Astrocyte of the spinal cord (primary cell): ENCODE measurements at places on chromosomes 4 and X.

DNA sequence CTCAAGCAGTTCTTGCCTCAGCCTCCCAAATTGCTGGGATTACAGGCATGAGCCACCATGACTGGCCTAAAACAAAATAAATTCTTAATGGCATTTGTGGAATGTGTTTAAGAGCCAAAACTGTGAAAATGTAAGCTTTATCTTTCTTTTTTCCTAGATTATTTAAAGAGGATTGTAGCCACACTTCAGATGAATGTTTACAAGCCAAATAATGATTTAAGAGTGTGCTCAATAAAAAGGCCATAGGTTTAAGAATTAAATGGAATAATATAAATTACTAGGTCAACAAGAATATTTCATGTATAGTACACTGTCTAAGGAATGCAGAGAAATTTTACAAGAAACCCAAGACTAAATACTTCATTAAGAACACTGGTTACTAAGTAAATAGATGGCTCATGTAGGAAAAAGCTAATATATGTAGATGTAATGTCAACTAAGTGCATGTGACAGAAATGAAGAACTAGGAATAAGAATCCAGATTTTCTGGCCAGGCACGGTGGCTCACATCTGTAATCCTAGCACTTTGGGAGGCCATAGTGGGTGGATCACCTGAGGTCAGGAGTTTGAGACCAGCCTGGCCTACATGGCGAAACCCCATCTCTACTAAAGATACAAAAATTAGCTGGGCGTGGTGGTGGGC is 21.3 kb upstream of the UGDH start:
- peak; percentile 22 for DNase-seq

GRCh38 chrX:17829566-17829965 is 31.5 kb downstream of the RAI2 start:
- DNase-seq = no peak

DNA sequence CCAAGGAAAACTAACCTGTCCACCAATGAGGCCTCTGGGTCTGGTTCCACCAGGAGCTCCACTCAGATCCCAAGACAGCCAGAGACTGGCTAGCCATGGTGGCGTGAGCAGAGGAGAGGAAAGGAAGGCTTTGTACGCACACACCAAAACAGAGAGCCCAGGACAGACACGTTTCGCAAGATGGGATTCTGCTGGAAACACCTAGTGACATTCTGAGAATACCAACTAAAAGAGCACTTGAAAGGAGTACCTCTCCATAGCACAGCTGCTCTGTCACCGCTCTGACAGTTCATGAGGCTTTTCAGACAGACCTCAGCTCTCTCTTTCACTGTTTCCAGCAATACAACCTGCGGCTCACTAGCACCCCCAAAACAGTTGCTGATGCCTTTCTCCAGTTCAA is 105.0 kb downstream of the SH3KBP1 start:
- DNase-seq = no peak

DNA sequence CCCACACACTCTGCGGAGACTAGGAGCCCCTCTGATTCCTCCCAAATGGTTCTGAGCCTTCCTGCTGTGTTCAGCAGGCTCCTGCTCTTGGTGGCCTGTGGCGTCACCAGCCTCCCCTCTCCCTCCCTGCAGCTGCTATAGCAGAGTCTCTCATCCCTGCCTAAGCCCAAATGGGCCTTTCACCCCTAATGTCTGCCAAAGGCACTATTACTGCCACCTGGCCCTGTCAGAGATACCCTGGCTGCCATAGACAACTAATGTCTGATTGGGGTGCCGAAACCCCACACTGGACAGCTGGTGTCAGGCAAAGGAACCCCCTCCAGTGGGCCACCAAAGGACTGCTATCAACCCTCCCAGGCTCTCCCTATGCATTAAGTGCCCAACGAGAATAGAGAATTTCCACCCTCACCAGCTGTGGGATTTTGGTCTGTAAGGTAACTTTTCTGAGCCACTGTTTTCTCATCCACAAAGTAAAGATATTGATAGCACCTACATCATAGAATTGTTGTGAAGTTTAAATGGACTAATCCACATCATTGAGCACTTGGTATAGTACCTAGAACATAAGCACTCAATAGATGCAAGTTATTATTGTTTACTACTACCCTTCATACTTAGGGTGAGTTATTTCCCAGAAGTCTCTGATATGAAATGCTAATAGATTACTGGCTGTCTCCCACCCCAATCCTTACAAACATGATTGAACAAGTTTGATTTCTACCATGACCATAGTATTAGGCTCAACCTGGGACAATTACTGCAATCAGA is 421.3 kb downstream of the MID1IP1 start:
- DNase-seq = no peak

DNA sequence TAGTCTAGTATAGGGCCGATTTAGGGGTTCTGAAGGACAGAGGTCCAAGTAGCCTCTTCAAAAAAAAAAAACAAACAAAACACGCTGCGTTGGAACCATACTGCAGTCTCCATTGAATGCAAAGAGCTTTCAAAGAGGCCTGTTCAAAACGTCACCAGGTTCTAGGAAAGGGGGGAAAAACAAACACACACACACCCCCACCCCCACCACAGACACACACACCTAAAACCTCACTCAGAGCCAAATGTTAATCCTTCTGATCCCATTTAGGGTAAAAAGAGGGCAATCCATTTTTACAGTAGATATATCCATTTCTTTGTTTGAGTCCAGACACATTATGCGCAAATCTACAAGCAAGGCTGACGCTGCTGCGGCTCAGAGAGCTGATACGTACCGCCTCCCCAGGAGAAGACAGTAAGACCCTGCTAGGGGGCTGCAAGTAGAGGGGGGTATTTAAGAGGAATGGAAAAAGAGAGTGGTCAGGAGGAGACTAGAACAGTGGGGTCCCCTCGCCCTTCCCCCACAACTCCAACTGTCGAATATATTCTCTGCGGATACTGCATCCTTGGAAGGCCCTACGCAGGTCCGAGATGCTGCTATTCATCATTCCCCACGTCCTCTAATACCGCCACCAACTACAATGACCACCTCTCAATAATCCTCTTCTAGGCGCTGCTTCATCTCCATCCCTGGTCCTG is 1.3 kb downstream of the NKRF start:
- no peak for DNase-seq

DNA sequence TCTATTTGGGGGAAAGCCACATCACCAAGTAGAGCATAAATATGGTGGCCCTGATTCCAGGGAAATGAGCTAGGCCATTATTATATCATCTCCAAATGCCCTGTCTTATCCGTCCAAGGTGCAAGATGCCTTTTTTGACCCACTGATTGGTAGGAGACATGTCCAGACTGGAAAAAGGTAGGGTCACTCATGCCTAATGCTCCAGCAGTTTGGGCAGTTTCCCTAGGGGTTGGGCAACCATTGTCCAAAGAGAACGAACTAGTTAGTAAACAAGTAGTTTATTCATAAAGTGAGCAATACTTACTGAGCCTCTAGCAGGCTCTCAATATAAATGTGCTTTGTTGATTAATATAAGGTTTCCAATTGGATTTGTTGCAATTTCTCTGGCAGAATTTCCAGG is 6.2 kb downstream of the FHDC1 start:
- no peak for DNase-seq

- DNase-seq = peak; percentile 50
These were observed 321.9 kb upstream of the GIMD1 start for GRCh38 chr4:106690487-106690886.

GRCh38 chrX:134971926-134972325 is 18.9 kb upstream of the SMIM10 start:
- peak; percentile 11 for DNase-seq

- DNase-seq = no peak
These were observed 127.5 kb upstream of the CBR4 start for GRCh38 chr4:169137558-169137920.

DNA sequence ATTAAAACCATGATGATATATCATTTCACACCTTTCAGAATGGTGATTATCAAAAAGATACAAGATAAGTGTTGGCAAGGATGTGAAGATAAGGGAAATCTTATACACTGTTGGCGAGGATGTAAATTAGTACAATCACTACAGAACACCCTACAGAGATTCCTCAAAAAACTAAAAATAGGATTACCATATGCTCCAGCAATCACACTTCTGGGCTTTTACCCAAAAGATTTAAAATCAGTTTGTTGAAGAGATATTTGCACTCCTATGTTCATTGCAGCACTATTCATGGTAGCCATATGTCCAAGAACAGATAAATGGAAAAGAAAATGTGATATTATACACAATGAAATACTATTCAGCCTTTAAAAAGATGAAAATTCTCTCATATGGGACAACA is 240.4 kb downstream of the GABRG1 start:
- no peak for DNase-seq

GRCh38 chr4:121146530-121146929 is 17.6 kb downstream of the TNIP3 start:
- DNase-seq = peak; percentile 80

DNA sequence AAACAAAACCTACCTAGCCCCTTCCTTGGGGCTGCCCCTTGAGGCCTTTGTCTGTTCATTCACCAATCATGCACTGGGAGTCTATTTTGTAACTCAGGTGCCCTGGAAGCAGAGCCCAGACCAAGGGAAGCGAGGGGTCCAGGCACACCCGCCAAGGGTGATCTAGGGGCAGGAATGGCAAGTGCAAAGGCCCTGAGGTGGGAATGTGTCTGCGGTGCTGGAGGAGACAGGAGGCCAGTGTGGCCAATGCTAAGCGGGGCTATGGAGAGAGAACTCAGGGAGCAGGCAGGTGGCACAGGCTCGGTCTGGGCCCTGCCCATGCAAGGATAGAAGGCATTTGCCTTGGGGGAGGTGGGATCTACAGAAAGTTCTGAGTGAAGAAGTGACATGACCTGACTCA is 3.5 kb upstream of the SH3BP2 start:
- no peak for DNase-seq

DNA sequence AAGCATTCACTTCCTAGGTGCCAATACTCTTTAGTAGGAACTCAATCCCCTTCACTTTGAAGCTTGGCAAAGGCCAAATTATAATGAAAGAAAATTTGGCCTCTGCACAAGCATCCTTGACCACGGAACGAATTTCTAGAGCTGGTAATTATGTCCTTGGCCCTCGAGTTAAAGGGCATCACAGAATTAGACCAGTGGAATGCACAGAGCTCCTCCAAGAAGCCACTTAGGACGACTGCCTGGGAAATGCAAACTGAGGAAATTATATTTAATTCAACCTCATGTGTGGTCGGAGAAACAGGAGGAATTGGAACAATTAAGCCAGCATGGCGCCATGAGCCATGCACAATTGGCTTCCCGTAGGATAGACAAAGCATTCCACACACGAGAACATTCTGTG is 59.3 kb downstream of the NLGN4X start:
- DNase-seq = peak; percentile 9

- DNase-seq = no peak
These were observed 207.3 kb downstream of the MID1IP1 start for GRCh38 chrX:39008549-39008948.

DNA sequence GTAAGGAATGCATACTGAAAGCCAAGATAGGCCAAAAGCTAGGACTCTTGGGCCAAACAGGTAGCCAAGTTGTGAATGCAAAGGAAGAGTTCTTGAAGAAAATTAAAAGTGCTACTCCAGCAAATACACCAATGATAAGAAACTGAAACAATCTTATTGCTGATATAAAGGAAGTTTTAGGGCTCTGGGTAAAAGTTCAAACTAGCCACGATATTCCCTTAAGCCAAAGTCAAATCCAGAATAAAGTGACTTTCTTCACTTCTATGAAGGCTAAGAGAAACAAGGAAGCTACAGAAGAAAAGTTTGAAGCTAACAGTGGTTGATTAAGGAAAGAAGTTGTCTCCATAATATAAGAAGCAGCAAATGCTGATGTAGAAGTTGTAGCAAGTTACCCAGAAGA is 397.6 kb downstream of the PACRGL start:
- no peak for DNase-seq

DNA sequence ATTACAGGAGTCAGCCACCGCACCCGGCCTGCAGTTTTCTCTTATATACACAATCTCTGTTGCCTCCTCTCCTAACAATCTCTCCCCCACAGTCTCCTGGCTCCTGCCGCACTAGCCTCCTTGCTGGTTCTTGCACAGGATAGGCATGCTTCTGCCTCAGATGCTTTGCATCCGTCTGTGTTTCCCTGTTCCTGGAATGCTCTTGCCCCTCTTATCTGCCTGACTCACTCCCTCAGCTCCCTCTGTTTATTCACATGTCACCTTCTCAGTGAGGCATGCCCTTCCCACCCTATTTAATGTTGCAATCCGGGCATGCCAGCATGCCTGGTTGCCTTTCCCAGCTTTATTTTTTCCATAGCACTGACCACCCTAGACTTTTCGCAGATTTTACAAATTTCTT is 161.9 kb downstream of the PHF8 start:
- no peak for DNase-seq

DNA sequence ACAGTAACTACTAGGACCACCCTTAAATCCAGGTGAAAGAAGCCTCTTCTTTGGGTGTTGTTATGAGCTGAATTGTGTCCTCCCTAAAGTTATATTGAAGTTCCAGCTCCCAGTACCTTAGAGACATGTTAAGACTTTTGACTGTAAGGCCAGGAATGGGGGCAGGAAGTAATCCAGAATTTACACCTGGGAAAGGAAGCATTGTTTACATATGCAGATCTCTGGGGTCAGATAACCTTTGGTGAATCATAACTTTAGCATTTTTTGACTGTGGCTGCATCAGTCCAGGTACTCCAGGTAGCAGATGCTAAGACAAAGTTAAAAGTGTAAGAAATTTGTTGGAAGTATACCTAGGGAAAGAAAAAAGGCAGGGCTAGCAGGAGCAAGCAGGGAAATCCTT is 104.9 kb upstream of the CENPE start:
- DNase-seq = no peak

GRCh38 chrX:36867143-36867542 is 141.0 kb upstream of the FAM47C start:
- peak; percentile 20 for DNase-seq

- DNase-seq = no peak
These were observed 127.1 kb downstream of the TRIML1 start for GRCh38 chr4:188266386-188266785.

- no peak for DNase-seq
These were observed 23.9 kb downstream of the CXXC4 start for GRCh38 chr4:104470770-104471169.

DNA sequence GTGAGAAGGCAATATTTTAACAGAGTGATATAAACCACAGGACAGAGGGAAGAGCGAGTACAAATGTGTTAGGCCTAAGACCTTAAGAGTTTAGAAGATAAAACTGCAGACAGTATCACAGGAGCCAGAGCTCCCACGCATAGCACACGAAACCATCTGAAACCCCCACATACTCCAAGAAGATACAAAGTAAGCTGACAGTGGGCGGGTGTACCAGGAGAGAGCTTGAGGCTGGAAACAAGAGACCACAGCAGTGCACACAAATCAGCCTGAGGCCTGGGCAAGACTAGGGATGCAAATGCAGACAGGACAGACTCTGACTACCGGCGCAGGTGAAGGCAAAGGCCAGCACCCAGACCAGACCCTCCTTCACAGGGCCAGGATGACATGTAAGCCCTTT is 54.1 kb upstream of the ARHGAP24 start:
- no peak for DNase-seq
